Activated CD8-positive, alpha-beta T cell treated with anti-CD3 and anti-CD28 coated beads for 36 hours (primary cell): ENCODE measurements at places on chromosomes 5 and 9.

GRCh38 chr5:73183481-73183891, 10.5 kb downstream of the TMEM174 start:
- no peak for DNase-seq

DNA sequence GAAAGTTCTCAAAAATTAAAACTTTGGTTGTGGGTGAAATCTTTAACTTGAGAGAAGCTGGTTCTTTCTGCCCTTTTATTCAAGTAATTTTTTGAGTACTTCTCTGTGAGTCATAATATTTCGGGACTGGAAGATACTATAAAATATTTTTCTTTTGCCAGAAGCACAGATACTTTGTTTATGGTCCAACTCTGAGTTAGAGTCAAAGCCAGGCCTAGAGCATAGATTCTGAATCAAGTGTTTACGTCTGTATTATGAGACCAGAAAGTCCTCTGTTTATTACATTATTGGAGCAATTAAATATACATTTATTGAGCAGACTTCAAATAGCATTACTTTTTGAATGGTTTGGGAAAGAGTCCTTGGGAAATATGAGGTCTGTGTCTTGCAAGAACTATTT, 187.9 kb downstream of the FER start:
- no peak for DNase-seq

GRCh38 chr5:26942481-26942880, 95.9 kb downstream of the CDH9 start:
- DNase-seq: no peak

DNA sequence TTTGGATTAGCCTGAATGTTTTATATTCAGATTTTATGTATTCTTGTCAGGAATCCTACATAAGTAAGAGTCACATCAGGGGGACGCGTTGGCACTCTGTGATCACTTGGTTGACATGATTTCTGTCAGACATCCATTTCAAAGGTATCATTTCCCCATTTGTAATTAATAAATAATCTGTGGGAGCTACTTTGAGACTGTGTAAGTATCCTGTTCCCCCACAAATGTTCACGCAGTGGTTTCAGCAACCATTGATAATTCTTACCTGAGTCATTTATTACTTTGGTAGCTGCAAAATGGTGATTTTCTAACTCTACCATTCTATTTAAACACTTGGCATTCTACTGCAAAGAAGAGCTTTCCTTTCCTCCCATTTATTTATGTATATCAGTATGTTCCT, 56.9 kb upstream of the TBC1D2 start:
- DNase-seq: no peak

DNA sequence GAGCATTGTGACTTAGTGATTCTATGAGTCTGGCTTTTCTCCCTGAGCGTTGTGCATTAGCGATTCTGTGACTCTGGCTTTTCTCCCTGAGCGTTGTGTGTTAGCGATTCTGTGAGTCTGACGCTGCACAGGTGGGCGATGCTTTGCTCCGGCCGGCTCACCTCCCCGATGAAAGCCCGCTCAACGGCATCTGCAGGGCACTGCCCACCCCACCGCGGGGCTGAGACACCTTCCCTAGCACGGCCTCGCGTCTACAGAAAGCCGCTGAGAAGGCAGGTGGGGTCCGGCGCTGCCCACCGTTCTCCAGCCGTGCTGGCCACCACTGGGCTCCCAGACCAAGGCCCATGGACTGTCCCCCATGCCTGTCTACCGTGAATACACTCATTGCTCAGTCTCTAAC, 12.8 kb upstream of the SLC9A3 start:
- no peak for DNase-seq

- peak; percentile 57 for DNase-seq
Measured at GRCh38 chr9:137085920-137086530, 760 bp upstream of the MAN1B1 start.

DNA sequence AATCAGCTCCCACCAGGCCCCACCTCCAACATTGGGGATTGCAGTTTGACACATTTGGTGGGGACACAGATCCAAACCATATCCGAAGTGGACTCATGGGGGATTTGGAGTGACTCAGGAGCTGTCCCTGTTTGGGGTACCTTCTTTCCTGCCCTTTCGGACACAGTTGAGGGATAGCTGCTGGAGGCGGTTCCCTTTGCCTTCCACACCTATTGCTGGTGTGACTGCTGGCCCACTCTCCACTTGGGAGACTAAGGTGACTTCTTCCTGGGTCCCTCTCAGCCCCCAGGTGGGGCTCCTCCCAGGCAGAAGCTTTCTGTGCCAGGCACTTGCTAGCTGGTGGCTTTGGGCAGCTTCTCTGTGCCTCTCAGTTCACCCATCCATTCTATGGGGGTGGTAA, 26.6 kb downstream of the LAMC3 start:
- DNase-seq: no peak

- no peak for DNase-seq
Measured at GRCh38 chr5:89216606-89217005, 333.6 kb upstream of the MEF2C start.

DNA sequence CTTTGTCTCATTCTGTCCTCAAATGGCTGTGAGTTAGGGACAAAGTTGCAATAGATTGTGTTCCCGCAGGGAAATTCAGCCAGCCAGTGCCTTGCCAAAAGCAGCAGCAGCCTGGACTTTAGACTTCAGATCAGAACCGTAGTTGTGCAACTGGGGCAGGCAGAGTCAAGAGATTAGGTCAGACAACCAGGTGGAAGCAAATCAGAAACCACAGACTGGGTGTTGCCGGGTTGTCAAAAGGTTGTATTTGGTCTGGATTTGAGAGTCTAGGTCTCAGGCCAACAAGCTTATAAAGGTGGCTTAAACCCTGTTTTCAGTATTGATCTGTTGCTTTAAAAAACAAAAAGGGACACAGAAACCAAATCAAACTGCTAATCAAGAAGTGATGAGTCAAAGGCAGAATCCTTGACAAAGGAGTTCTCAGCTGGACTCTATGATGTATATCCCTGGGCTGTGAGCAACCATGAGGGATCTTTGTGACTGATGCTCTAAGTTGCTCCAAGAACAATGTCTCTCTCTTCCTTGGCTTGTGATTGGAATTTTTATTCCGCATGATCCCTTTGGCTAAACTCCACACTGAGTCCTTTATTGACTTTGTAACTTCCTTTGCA, 20.9 kb downstream of the RFK start:
- DNase-seq: no peak

GRCh38 chr9:109708451-109708945, 71.5 kb upstream of the PALM2AKAP2 start:
- DNase-seq: no peak

DNA sequence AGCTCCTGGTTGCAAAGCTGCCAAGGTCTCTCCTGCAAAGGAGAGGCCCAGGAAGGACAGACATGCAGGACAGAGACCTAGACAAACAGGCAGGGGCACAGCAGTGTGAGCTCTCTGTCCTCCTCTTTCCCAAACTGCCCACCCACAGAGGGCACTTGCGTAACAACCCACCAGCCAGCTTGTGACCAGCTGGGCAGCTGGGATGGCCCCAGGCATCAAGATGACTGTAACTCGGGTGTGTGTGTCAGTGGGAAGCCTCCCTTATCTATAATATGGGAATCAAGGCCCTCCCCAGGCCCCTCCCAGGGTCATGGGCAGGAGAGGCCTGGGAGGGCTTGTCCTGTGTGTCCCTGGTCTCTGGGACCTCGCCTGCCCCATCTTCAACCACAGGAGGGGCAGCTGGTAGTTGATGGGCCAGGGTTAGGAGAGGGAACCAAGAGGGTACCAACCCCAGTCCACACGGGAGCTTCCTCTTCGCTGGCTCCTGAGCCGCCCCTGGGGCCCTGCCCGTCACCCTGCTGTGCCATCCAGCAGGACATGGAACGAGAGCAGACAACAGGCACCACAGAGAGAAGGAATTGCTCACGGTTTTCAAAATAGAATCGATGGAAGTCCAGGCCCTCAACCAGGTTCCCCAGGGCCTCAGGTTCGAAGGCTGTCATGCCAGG, 37.9 kb downstream of the SLC6A7 start:
- DNase-seq: no peak

DNA sequence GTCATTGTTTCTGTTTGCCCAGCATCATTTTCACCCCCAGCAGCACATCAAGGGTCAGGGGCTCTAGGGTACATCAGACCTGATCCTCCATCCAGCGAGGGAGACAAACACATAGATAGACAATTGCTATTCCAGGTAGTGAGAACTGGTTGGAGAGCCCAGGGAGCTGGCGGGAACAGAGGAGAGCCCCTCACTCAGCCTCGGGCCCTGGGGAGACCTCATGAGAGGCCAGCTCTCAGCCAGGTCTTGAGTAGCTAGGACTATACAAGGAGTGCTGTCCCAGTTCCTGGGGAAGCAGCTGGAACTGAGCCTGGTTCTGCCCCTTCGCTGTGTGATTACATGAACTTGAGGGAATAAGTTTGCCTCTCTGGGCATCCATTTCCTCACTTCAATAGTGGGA, 80.3 kb downstream of the HRH2 start:
- no peak for DNase-seq

- DNase-seq: no peak
Measured at GRCh38 chr5:78760366-78760765, 111.8 kb upstream of the LHFPL2 start.

DNA sequence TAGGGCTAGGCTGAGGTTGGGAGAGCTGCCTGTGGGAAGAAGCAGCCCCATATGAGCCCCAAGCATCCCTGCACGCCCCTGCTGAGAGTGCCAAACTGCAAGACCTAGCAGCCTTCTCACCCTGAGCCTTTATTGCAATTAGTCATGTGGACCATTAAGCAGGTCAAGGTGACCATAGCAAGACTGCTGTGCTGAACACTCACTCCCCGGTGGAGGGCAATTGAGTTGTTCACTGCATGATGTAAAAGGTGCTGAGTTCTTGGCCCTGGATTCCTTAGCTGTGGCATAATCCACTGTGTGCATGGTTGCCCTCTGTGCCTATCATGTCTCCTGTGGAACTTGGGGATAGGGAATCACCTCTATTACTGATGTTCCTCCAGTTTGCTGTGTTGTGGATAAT, 131.1 kb downstream of the FOXD1 start:
- no peak for DNase-seq

DNA sequence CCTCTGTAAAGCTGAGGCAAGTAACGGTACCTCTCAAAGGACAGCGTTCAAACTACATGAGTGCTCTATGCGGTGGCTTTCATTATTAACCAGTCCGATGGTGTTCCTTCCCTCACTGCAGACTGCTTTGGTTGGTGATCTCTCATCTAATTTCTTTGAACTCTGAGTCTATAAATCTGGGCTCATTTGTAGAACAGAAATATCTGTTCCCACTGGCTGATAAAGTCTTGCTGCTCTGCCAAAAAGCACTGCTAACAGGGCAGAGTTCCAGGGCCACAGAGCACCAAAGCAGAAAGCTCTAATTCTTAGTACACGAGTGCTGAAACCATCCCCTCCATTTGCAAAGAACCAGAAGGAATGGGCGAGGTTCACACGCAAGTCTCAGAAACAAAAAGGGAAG, 81.9 kb downstream of the MED27 start:
- DNase-seq: no peak

DNA sequence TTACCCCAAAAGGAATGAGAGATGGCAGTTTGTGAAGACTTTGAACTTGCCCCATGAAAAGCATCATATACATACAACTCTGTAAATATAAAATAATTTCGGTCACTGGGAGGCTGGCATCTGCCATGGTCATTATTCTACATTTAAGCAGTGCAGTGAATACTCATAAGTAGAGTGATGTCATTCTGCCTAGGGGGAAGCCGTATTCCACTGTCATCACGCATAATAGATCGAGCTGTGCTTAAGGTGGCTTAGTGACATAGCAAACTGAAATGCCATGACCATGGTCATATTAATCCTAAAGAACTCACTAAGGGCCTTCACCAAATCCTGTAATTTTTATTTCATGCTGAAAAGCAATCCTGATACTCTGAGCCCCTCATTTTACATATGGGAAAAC, 42.4 kb upstream of the NR4A3 start:
- DNase-seq: peak; percentile 41

- no peak for DNase-seq
Measured at GRCh38 chr5:5558638-5559527, 136.4 kb downstream of the ICE1 start.

GRCh38 chr5:66646570-66646969, 50.4 kb downstream of the MAST4 start:
- no peak for DNase-seq

- peak; percentile 39 for DNase-seq
Measured at GRCh38 chr9:113879318-113879717, 3.2 kb downstream of the ZNF618 start.

DNA sequence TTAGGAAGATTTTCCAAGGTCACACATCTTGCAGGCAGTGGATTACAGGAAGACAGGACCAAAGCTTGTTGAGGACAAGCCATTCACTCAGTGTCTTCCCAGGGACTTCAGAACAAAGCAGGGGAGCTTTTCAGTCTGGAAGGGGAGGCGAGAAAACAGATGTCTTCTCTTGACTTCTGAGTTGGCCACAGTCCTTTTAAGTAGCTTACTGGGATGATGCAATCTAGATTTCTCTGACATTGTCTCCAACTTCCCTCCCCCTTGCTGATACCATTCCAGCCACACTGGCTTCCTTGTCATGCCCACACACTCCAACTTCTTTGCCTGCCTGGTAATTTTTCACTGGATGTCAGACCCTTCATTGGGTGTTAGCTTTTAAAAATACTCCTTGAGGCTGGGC, 174.2 kb upstream of the TBC1D2 start:
- DNase-seq: no peak

GRCh38 chr9:17472126-17472525, 106.7 kb upstream of the SH3GL2 start:
- DNase-seq: no peak

GRCh38 chr5:96930589-96930988, 5.3 kb upstream of the LNPEP start:
- no peak for DNase-seq

DNA sequence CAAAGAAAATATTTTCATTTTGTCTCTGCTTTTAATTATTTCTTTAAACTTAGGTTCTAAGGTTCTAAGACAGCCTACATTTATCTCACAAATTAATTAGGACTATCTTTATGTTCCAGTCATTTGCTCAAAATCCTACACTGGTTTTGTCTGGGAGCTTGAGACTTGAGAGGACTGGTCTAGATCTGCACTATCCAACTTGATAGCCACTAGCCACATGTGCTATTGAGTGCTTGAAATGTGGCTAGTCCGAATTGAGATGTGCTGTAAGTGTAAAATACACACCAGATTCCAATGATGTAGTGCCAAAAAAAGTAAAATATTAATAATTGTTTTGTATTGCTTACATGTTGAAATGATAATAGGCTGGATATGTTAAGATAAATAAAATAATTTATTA, 7.2 kb downstream of the CDC37L1 start:
- no peak for DNase-seq
